IPS DF 19.7 (cell line): ENCODE measurements at places on chromosomes 5 and 9.

DNA sequence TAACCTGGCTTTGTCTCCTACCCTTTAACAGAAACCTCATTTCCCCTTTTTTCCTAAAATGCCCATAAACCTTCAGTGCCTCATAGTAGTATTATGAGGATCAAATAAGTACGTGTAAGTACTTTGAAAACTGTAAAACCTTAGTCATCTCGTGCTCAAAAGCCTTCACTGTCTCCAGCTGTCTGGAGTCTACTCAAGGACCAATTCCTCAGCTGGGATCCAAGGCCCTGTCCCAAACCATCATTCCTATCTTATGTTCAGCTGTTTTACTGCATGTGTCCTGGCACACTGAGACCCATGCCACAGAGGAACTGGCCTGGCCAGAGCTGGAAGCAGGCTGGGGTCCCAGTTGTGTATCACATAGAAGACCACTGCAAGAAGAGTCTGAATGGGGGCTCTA lies 15.9 kb downstream of the ADAMTSL1 start:
- DNase-seq = no peak

- no peak for DNase-seq
These were observed 55.6 kb downstream of the FANCC start for GRCh38 chr9:95261890-95262289.

DNA sequence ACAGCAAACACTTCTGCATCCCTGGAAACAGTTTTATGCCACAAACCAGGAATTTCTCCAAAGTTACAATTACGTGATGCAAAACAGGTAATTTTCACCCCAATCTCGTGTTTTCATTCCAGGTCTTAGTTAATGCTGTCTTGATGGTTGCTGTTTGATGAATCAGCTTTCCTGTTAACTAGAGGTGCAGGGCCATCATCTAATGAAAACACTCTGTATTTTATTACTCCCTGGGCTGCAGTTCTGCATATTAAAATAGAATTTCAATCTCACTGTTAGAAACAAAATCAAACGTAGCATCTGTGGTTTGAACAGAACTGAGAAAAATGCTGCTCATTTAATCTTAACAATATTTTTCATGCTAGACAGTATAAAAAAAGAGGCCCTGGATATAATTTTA lies 129.4 kb downstream of the TUSC1 start:
- DNase-seq = no peak

- DNase-seq = no peak
These were observed 13.5 kb downstream of the ZNF346 start for GRCh38 chr5:177035976-177036375.

DNA sequence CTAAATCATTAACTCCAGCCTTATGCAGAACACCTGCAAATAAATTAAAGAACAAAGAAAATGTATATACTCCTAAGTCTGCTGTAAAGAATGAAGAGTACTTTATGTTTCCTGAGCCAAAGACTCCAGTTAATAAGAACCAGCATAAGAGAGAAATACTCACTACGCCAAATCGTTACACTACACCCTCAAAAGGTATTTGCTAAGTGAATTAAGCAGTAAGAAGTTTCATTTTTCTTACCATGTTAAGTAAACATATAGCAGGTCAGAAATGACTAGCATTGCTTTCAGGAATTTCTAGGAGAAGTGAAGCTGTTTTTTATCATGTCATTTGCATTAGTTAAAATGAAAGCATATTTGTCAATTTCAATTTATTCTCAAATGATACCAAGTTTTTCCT lies 92.7 kb downstream of the MELK start:
- DNase-seq = no peak

- peak; percentile 20 for DNase-seq
These were observed 48.1 kb upstream of the RIOK2 start for GRCh38 chr5:97231025-97231636.

DNA sequence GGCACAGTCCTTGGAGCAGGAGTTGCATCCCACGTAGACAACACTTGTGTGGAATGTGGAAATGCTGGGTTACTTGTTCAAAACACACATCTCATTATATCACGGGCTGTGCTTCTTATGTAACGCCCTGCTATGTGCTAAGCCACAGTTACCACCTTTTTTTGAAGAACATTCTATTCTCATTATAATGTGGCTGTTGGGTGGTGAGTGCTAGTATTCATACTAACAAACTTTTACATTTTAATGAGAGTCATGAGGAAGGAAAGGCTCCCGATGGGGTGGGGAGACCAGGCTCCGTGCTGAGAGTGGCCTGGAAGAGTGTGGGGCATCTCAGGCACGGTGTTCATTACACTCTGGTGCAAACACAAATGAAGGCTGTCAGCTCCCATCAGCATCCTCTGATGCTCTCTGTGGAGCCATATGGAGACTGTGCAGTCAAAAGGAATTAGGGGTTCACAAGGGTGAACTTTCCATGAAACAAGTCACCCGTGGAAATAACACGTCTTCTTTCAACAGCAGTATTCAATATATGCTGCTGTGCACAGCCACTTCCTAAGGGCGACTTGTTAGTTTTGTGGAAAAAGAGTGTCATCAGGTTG lies 153.1 kb upstream of the RAPGEF1 start:
- no peak for DNase-seq

GRCh38 chr9:124632077-124632621 lies 125.0 kb upstream of the NR5A1 start:
- DNase-seq = no peak

DNA sequence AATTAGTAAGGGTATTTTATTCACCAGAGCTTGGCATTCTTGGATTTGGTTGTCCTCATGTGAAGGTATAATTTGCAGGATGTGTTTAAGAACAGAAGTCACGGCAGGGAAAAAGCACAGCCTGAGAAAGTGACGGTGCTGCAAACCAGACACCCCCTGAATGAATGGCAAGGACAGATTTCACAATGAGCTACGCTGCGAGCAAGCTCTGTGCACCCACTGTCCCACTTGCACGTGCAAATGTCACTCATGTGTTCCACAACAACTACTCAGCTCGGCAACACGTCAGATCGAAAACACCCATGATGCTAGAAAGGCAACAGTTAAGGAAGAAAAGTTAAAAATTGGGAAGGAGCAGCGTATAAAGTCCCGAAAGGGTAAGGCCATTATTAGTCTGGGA lies 168.9 kb downstream of the ROR2 start:
- no peak for DNase-seq

DNA sequence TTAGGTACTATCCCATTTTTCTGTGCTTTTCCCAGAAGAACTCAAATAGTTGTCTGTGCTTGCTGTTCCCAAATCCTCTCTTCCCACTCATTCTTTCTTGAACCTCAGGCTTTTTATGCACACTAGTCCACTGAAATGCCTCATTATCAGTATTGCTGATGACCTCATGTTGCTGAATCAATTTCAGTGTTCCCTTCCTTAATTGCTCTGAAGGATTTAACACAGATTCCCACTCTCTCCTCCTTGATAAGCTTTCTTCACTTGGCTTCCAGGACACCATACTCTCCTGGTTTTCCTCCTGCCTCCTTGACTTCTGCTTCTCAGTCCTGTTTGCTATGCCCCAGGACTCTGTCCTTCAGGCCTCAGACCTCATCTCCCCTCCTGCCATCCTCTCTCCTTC lies 298.5 kb downstream of the ARHGAP26 start:
- DNase-seq = no peak

- no peak for DNase-seq
These were observed 88.1 kb upstream of the ADAMTSL1 start for GRCh38 chr9:18385696-18386490.

DNA sequence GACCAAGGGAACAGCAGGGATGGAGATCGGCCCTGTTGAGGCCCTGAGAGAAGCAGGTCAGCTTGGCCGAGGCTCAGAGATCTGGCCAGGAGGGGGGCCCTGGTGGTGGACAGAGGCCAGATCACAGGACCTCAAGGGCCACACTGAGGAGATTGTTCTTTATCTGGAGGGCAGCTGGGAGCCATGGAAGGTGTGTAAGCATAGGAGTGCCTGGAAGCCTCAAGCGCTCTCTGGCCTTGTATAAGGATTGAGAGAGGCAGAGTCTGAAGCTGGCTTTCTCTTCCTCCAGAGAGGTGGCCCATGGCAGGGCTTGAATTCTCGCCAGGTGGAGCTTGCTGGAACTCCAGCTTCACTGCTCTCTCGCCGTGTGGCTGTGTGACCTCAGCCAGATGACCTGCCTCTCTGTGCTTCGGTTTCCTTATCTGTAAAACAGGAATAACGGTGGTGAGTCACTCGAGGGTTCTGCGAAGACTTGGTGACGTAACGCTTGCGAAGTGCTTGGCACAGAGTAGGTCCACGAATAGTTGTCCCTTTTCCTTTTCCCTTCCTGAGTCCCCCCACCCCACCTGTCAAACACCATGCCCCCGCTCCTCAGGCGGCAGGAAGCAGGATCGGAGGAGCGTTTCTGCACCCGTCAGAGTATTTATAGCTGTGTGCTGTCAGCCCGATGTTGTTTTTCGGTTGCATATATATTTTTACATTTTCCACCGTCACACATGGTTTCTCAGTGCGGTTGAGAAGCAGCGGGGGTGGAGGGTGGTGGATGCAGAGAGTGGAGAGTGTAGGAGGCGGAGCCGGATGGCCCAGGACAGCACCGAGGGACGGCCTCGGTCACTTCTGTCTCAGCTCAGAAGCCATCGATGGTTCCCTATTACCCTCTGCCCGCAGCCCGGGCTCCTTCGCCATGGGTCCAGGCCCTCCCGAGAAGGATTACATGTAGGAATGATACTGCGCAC lies 17.0 kb upstream of the CRB2 start:
- DNase-seq = no peak

GRCh38 chr9:97904725-97905124 lies 17.6 kb downstream of the TRMO start:
- DNase-seq = no peak

DNA sequence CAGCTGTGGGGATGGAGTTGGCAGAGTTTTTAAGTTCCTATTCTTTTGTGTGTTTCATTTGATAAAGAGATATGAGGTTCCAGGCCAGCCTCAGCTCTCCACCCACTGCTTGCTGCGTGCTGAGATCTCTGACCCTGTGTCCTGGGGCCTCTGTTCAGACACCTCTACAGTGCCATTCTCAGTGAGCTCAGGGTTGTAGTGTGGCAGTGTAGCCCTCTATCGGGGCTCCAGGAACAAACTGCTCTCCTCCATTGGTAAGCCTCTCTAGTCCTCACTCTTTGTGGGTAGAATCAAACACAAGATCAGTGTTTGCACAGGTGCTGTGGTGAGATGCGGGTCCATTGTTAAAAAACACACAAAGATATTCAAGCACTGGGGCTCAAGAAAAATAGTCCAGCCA lies 386.6 kb upstream of the RPS23 start:
- DNase-seq = no peak

DNA sequence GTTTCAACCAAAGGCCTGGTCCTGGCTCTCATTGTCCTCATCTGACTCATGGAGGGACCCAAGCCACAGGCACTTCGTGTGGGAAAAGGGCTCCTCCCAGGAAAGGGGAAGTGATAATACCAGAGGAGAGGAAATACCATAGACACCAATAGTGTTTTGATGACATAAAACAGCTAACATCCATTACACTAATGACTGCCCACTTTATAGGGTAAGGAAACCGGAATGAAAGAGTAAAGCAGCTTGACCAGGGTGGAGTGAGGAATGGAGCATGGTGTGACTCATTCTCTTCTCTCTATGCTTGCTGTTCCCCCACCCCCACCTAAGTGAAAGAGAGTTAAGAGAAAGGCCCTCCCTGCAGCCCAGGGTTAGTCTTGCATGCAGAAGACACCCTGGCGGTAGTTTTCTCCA lies 67.4 kb upstream of the HRH2 start:
- no peak for DNase-seq

- DNase-seq = no peak
These were observed 157.7 kb upstream of the POU5F2 start for GRCh38 chr5:93899026-93899600.

DNA sequence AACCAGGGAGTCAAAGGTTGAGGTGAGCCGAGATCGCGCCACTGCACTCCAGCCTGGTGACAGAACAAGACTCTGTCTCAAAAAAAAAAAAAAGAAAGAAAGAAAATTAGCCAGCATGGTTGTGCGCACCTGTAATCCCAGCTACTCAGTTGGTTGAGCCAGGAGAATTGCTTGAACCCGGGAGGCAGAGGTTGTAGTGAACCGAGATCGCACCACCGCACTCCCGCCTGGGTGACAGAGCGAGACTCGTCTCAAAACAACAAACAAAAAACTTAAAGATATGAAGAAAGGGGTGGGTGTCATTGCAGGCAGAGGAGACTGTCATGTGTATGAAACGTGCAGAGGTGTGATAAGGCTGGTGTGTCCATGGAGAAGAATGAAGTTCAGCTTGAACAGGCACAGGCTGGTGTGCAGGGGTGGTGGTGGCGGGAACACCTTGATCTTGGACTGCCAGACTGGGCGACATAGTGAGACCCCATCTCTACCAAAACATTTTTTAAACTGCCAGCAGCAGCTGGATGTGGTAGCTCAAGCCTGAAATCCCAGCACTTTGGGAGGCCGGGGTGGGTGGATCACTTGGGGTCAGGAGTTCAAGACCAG lies 69.6 kb downstream of the UGCG start:
- no peak for DNase-seq

- DNase-seq = no peak
These were observed 41.4 kb downstream of the CCDC180 start for GRCh38 chr9:97348871-97349270.

DNA sequence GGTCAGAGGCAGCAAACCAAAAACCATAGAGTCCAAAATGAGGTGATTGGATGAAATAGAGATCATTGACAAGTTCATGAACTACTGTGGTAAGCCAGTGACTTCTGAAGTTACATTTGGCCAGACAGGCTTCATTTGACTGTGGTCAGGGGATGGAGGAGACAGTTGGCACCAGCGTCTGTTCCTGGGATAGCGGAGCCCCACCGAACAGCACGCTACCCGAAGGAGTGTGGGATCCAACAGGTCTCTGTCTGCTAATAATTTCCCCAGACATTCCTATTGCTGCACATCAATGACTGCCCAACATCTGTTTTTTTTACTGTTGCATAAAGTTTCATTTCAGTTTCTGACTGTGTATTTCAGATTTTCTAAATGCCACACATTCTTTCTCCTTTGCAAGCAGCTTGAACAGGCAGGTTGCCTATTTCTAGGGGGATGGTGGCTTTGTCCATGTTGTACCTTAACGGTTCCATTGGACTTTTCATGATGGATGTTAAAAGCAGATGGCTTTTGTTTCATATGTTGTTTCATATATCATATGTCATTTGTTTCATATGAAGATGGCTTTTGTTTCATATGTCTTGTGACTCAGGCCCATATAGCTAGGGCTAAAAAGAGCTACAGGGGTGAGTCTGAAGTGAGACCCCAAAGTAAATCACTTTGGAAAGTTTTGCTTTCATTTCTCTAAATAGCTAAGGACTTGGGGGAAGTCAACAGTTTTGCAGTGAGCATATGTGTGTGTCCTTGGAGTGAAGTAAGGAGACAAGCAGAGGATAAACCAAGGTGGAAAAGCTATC lies 180.8 kb downstream of the GOLPH3 start:
- no peak for DNase-seq

GRCh38 chr5:148586796-148587195 lies 67.5 kb downstream of the HTR4 start:
- DNase-seq = peak; percentile 7

- no peak for DNase-seq
These were observed 1.2 kb downstream of the KCNMB1 start for GRCh38 chr5:170387775-170388639.

DNA sequence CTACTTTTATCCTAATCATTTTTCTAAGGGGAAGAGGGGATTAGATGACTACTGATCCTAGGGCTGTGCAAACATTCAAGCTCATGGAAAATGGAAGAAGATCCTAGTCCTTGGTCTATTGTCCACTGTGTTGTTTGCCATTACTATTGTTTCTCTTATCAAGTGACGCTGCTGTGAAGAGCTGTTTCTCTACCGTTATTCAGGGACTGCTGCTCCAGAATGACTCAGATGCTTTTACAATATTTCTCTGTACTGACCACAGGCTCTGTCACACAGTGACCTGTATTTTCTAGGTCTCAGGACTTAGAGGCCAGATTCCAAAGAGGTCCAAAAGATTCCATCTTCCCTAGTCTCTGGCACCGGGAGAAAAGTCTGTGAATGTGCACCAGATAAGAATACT lies 159.5 kb upstream of the CHD1 start:
- no peak for DNase-seq
